Activated CD4-positive, alpha-beta T cell treated with anti-CD3 and anti-CD28 coated beads for 24 hours (primary cell): ENCODE measurements at places on chromosomes 7 and 10.

DNA sequence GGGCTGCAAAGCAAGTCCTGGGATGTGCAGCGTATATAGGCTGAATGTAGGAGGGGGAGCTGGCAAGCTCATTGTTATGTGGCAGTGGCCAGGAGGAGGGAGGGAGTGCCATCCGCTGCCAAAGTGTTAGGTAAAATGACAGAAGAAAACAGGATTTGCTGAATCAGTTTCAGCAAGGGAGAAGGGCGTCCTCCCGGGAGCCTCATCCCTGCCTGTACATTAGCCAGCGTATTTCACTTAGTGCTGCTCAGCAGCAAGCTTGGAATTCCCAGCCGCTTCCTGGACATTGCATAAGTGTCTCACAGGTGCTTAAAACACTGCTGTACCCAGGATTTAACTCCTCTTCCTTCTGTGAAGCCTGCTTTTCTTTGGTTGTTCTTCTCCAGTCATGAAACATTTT lies 2.5 kb downstream of the NIPSNAP2 start:
- DNase-seq = no peak

DNA sequence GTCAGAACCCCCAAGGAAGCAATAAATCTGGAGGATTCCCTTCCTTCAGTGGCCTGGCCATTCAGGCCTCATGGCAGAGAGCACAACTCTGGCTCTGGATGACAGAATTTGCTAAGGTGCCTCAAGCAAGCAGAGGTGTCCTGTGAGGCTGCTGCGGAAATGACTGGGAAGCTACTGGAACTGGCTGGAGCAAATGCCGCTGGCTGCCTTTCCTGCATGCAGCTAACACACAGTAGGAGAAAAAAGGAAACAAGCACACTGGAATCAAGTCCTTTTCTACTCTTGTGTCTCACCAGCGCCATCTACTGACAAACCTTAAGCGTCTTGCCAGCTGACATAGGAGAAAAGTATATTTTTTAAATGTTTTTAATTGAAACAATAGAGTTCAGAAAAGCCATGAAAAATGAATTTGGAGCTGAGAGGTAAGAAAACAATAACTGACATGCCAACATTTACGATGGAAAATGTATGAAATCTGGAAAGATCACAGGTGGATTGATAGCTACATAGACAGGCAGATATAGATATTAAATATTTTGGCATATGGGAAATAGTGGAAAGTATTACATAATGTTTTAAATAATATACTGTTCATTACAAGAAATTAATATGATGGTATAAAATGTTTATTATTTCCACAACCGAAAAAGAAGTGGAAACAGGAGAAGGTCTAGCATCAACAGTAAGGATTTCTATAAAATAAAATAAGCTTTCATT lies 951.6 kb downstream of the ANKRD7 start:
- DNase-seq = no peak

DNA sequence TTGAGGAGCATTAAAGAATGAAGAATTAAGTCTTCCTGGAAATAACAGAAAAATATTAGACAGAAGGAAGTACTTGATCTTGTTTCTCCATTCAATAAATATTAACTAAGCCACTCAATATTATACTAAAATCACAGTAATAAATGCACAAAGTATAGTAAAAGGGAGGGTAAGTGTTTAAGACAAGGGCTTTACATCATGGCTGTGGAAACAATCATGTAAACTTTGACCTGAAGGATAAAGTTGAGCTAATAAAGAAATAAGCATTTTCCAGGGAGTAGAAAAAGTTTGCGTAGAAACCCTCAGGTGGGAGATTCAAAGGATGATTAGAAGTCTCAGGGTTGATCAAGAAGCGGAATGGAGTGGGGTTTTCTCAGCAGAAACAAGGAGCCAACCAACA lies 78.2 kb downstream of the SEMA3C start:
- no peak for DNase-seq

- no peak for DNase-seq
Measured at GRCh38 chr7:55326945-55327626, 38.1 kb upstream of the LANCL2 start.

- DNase-seq = no peak
Measured at GRCh38 chr7:25949736-25950487, 202.1 kb upstream of the NFE2L3 start.

- DNase-seq = no peak
Measured at GRCh38 chr7:69937097-69937496, 338.8 kb downstream of the AUTS2 start.

DNA sequence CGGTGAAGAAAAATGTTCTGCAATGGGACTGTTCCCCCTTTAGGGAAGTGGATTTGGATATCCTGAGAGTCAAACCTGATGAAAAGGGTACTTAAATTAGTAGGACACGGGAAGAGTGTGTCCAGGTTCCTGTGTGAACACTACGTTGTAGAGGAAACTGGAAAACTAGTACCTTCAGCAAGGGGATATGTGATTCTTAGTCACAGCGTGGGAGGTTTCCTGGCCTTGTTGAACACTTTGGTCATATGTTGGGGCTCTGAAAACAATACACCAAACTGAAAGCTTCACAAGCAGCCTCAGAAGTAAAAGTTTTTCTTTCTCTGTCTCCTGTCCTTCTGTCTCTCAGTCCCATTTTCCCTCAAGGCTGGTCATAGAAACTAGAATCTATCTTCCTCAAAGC lies 306.9 kb upstream of the GLI3 start:
- DNase-seq = no peak

DNA sequence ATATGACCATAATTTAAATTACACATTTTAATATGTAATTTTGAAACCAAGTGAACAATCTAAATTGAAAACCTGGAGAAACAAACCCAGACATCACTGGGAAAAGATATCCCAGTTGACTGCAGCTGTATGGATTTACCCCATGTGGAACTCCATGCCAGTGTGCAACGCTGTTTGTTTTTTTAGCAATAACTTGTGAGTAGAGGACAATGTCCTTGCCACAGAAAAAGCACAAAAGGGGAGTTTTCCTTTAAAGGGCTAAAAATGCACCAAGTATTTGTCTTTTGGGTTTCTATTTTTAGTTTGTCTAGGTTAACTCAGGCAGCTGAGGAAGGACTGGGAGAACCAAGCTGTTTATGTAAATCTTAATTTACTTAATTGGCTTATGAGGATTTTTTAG lies 15.1 kb upstream of the COL17A1 start:
- DNase-seq = no peak

DNA sequence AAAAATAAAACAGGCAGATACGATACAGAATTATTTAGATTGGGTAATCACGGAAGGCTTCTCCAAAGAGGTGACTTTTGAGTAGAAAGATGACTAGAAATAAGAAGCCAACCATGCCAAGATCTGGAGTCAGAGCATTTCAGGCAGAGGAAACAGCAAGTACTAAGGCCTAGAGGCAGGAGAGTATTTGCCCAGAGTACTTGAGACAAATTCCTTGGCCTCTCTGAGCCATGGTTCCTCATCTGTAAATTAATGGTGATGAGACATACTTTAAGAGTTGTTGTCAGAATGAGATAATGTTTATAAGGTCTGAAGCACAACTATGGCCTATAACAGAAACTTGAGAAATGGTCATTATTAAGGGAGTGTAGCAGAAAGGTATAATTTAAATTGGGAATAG lies 15.8 kb upstream of the GPR37 start:
- DNase-seq = no peak

GRCh38 chr7:6123843-6124242 lies 92.7 kb downstream of the ANKRD61 start:
- no peak for DNase-seq

DNA sequence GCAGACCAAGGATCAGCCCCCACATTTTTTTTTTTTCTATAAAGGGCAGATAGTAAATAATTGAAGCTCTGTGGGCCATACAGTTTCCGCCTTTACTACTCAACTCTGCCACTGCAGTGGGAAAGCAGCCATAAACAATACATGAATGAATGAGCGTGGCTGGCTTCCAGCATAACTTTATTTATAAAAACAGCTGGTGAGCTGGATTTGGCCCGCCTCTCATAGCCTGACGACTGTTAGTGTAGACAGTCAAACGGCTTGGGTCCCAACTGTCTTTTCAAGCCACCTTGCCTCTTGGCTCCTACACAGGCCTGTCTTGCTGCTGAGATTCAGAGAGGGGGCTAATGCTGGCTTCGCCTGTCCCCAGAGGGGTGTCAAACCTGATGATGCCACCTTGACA lies 169.8 kb upstream of the GPR26 start:
- no peak for DNase-seq

DNA sequence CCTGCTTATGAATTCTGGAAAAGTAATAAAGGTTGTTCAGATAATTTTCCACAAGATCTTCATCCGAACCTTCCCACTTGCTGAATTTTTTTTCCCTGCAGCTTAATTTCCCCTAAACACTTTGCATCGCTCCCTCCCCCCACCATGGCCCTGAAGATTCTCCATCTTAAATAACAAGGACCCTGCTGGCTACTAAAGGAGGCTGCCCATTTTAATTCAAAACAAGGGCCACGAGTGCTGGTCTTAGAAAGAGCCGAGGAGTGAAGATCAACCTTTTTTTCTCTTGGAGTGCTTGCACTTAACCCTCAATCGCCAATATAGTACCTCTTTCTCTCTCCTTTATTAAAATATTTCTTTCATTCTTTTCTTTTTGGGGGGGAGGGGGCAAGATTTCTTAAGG lies 9.2 kb upstream of the SP8 start:
- DNase-seq = no peak

GRCh38 chr10:19578571-19578970 lies 237.7 kb upstream of the PLXDC2 start:
- no peak for DNase-seq

GRCh38 chr7:128025819-128026218 lies 5.4 kb downstream of the LRRC4 start:
- no peak for DNase-seq

- no peak for DNase-seq
Measured at GRCh38 chr7:33766405-33766804, 138.9 kb upstream of the BMPER start.
